ENCODE measurements at places on chromosomes 13 and 19. TPM values are rescaled to one million over a fixed set of nuclear protein-coding genes. Genes with fewer than 3 reads are reported as not detected.

ZNF579 gene
- 28.4 TPM for total RNA-seq

CILP2 gene
- total RNA-seq = 0.18 TPM

CPAMD8 gene
- 0.11 TPM for total RNA-seq

ZNF772 gene
- 1.4 TPM for total RNA-seq

ELANE gene
- 0.16 TPM for total RNA-seq

LILRB3 gene
- 0.43 TPM for total RNA-seq

NUDT19 gene
- total RNA-seq = 39.3 TPM

GSX1 gene
- not detected for total RNA-seq

Data from A549 treated with GW870086 at 1 μM for 4 hours (cell line).